Fibroblast of lung (primary cell): ENCODE measurements at places on chromosomes 11 and 22. TPM values are rescaled to one million over a fixed set of nuclear protein-coding genes. Genes with fewer than 3 reads are reported as not detected.
A peak's percentile ranks its signal among the peaks of the same experiment; 100 is the strongest.

GRCh38 chr22:46115755-46116490 is 34.4 kb upstream of the PPARA start:
- no peaks in the 10 kb centered on the region for H3K27me3 ChIP-seq
- peak overlapping the region; percentile 45 for H3K27ac ChIP-seq
- DNase-seq, result no peak
- H3K4me1 ChIP-seq, result peaks cover 46% of the 10 kb centered on the region

- H3K4me3 ChIP-seq, result no peak overlapping the region
- H3K27ac ChIP-seq, result no peak overlapping the region
- no peaks in the 10 kb centered on the region for H3K36me3 ChIP-seq
- H3K27me3 ChIP-seq, result no peaks in the 10 kb centered on the region
- no peaks in the 10 kb centered on the region for H3K4me1 ChIP-seq
- DNase-seq, result peak; percentile 45
Measured at GRCh38 chr11:10441652-10442503, 13.2 kb upstream of the AMPD3 start.

SLCO2B1 gene
- under 0.01 TPM in 1 of 2 replicates, not detected in the other for total RNA-seq

GRCh38 chr11:62539238-62539925 is 7.2 kb downstream of the AHNAK start:
- no peaks in the 10 kb centered on the region for H3K27me3 ChIP-seq
- H3K4me1 ChIP-seq, result peaks cover 37% of the 10 kb centered on the region
- peak overlapping the region; percentile 77 for H3K27ac ChIP-seq
- peaks cover 20% of the 10 kb centered on the region for H3K36me3 ChIP-seq
- peak; percentile 95 for DNase-seq

NPAT gene
- total RNA-seq, result 11.0 and 12.7 TPM in 2 replicates

DNA sequence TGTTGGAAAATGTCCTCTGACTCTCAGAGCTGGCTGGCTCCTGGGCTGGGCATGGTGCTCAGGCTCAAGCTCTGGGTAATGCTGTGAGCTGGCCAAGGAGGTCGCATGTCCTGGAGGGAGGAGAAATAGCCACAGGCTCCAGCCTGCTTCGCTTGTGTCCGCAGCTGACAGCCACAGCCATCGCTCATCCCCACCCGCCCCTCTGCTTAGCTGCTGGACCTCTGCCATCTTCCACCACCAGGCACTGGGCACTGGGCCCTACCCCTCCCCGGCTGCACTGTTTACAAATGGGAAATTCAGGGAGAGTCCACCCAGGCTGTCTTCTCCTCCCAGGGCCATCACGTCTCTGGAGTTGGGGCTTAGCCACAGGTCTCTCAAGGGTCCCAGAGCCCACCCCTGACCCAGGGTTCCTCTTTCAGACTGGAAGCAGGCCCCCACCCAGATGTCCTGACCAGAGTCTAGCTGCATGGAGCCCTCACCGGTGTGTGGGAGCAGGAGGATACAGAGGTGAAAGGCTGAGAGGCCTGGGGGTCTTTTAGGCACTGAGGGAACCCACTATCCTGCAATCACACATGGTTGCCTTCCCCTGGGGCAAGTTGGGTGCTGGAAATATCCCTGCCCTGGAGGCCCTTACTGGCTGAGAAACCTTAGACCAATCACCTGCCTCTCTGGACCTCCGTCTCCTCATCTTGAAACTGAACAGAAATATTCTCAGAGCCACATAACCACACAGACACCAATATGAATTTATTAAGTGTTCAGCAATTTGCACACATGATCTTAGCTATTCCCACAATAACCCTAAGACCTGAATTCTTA is 62.7 kb downstream of the CD82 start:
- no peaks in the 10 kb centered on the region for H3K27me3 ChIP-seq
- DNase-seq, result peak; percentile 72
- H3K36me3 ChIP-seq, result no peaks in the 10 kb centered on the region
- H3K4me1 ChIP-seq, result no peaks in the 10 kb centered on the region

- no peak for DNase-seq
- no peaks in the 10 kb centered on the region for H3K36me3 ChIP-seq
- no peaks in the 10 kb centered on the region for H3K4me1 ChIP-seq
- H3K27me3 ChIP-seq, result no peaks in the 10 kb centered on the region
Measured at GRCh38 chr11:60756307-60757032, at the start of gene MS4A15. MS4A15 (plus strand) TSS chr11:60756867; CDS start chr11:60763734, 6,867 bp downstream.

DNA sequence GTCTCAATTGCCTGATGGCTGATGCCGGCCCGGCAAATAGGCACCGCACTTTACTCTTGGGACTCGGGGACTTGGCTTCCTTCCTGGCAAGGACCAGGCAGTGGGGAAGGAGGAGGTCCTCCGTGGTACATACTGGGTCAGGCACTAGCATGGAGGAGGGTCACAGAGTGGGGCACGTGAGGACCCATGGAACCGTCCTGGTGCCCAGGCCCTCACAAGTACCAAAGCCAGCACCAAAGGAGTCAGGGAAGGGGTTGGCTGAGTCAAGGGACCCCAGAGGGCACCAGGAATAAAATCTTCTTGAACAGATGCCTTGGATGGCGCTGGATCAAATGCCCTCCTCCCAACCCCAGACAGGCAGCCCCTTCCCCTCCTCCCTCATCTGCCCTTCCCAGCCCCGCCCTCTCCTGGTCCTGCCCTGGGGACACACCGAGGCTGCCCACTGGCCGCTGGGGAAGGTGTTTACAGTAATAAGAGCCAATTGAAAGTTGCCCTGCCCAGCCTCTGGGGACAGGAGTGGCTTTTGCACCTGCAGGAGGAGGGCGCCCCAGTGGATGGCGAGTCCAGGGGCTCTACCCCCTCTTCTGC is 5.6 kb upstream of the CARNS1 start:
- no peak overlapping the region for H3K4me3 ChIP-seq
- peaks cover 28% of the 10 kb centered on the region for H3K27me3 ChIP-seq
- H3K4me1 ChIP-seq, result no peaks in the 10 kb centered on the region
- H3K27ac ChIP-seq, result no peak overlapping the region

TEX12 gene
- total RNA-seq, result 0.17 TPM in 1 of 2 replicates, not detected in the other

- no peak overlapping the region for H3K4me3 ChIP-seq
- H3K36me3 ChIP-seq, result no peaks in the 10 kb centered on the region
- peak; percentile 90 for DNase-seq
- H3K4me1 ChIP-seq, result peaks cover 22% of the 10 kb centered on the region
Measured at GRCh38 chr11:128420951-128421350, 166.4 kb downstream of the ETS1 start.

IL17REL gene
- under 0.01 TPM in 1 of 2 replicates, not detected in the other for total RNA-seq
